Esophagus squamous epithelium (tissue), 5 donors: ENCODE measurements at places on chromosomes 3 and 15.

GRCh38 chr3:17967111-17967510, 224.7 kb upstream of the TBC1D5 start:
- no peak for DNase-seq

- DNase-seq, result no peak
Observed at GRCh38 chr15:57494581-57494980, 97.1 kb upstream of the MYZAP start.

GRCh38 chr3:72763751-72764440, 84.3 kb downstream of the SHQ1 start:
- no peak for DNase-seq

DNA sequence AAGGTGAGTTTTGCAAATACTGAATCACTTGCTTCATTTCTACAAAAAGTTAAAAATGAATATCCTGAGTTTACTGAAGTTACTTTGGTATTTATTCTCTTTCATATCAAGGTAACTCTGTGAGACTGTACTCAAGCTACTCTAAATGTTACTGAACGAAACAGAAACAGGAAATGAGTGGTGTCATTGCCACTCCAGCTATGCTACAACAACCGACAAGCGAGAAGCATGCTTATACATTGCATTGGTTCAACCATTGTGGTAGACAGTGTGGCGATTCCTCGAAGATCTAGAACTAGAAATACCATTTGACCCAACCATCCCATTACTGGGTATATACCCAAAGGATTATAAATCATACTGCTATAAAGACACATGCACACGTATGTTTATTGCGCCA, 313.2 kb upstream of the THBS1 start:
- DNase-seq, result no peak

GRCh38 chr15:61169275-61169903, 59.7 kb downstream of the RORA start:
- no peak for DNase-seq

- DNase-seq, result no peak
Observed at GRCh38 chr3:129329858-129330257, 51.2 kb downstream of the HMCES start.

DNA sequence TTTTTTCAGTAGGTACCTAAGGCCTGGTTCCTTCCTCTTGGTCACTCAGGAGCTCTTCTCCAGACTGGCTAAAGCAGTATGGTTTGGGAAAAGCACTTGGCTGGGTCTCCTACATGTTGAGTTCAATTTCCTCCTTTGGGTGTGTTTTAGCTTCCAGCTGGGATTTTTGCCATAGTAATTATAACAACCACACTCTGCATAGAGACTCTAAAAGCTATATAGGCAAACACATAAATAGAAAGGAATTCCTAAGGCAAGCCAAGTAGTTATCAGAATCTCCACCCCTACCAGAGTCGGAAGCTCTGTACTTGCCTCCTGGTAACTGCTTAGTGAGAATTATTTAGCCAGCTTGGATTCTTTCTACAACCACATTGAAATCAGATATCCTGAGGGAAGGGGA, 48.6 kb downstream of the FOXL2 start:
- no peak for DNase-seq

DNA sequence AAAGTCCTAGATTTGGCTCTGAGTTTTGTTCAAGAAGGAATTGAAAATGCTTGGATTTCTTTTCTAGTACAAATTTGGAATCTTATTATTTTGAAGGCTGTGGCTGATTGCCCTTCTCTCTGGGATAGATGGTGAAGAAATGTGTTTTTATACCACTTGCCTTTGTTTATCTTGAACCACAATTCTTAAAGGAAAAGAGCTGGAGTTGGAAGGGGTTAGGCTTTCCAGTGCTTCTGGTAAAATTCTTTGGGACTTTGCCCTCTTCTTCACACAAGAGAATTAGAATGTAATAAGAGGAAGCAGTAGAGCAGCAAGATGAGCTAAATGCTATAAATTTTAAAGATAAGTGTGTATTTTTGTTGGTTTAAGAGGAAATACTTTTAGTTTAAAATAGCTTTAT, 65.8 kb downstream of the COL6A5 start:
- DNase-seq, result no peak

- no peak for DNase-seq
Observed at GRCh38 chr3:119073258-119074001, 38.8 kb upstream of the IGSF11 start.

GRCh38 chr3:139238281-139239030, 105.4 kb upstream of the MRPS22 start:
- no peak for DNase-seq

GRCh38 chr3:106635271-106635670, 742.0 kb upstream of the CCDC54 start:
- DNase-seq, result no peak

DNA sequence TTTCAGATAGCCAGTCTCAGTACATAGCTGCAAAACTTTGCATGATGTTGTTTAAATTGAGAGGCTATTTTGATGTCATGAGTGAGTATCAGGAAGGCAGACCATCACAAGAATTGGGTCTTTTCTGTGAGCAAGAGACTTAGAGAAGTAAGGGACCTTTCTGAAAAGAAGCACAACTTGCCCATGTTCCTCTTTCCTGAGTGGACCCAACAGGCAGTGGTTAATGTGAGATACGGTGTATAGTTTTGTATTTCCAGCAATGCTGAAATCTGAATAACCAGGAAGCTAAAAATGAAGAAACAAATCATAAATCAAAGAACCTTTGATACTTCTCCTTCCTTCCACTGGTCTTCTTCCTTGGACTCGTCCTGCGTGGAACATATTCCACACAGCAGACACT, 25.1 kb downstream of the MCTP2 start:
- no peak for DNase-seq

DNA sequence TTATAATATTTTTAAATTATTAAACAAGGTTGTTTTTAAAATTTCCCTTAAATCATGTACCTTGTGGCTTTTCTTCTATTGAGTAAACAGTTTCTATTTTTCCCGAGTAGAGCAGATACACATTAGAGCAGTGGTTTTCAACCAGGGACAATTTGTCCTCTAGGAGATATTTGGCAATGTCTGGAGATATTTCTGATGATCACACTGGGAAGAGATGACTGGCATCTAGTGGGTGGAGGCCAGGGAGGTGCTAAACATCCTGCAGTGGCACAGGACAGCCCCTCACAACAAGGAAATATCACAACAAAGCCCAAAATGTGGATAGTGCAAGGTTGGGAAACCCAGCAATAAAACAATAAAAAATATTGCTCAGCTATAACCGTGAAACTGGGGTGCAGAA, 113.0 kb upstream of the PTPRG start:
- DNase-seq, result no peak

DNA sequence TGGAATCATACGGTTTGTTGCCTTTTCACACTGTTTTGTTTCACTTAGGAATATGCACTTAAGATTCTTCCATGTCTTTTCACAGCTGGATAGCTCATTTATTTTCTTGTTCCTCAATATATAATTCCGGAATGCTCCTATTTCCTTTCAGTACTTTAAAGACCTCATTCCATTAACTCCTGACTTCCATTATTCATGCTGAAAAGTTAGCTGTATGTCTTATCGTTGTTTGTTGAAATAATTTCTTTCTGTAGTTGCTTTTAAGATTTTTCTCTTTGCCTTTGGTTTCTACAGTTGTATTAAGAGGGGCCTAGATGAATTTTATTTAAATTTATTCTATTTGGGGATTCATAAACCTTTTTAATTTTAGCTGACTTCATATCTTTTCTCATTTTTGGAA, 122.2 kb downstream of the ANXA2 start:
- DNase-seq, result no peak

- no peak for DNase-seq
Observed at GRCh38 chr3:165532851-165533250, 304.4 kb downstream of the BCHE start.

DNA sequence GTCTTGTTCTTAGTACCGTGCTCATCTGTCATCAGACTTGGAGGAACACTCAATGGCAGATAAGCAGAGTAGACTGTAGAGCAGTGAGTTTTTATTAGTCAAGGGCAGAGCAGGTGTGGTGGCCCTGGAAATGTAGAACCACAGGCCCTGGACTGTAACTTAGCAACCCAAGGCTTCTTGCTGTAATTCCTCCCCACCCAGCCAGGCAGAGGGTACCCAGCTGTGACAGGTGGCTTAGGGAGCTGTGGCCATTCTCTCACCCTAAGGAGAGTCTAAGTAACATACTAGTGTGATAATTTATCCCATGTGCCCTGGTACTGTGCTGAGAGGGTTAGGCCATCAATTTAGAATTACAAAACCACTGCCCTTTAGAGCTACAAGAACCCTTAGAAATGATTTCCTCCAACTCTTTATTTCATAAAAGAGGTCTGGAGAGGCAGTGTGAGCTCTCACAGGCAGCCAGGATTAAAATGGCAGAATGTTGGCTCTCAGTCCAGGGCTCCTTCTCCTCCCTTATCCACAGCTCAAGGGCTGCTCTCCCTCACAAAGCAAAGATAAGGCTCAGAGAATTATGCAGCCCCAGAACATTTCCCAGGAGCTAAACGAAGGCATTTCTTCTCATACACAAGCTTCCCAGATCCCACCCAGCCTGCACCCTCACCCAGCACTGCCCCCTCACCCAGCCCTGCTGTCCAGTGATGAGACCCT, 3.0 kb downstream of the POMGNT2 start:
- no peak for DNase-seq

DNA sequence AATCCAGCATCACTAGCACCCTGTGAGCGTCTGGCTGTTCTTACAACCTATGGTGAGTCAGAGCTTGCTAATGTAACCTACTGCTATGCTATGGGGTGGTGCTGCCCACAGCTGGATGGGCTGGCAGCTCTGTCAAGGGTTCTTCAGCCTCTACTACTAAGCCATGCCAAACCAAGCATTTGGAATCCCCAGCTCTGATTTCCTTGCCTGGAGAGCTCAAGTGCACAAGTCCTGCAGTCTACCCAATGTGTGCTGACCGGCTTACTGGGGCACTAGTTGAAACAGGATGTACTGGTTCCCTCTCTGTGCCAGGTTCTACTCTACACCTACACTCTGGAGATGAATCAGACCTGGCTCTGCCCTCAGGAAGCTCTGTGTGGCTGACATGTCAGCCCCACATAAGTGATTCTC, 4.2 kb downstream of the TEX264 start:
- no peak for DNase-seq

DNA sequence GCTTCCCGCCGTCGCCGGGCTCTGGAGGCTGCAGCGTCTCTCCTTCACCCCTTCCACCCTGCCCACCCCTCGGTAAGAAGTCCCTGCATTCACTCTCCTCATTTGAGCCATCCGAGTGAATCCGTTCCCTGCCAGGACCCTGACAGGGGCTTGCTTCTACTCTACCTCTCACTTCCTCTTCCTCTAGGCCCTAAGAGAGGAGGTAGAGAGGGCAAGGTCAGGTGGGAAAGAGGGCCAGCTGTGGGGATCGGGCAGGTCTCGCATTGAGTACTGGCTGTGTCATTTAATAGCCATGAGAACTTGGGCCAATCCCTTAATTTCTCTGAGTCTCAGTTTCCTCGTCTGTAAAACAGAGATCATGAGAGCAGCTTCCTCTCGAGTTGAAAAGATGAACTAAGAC, 283.6 kb downstream of the UACA start:
- no peak for DNase-seq

DNA sequence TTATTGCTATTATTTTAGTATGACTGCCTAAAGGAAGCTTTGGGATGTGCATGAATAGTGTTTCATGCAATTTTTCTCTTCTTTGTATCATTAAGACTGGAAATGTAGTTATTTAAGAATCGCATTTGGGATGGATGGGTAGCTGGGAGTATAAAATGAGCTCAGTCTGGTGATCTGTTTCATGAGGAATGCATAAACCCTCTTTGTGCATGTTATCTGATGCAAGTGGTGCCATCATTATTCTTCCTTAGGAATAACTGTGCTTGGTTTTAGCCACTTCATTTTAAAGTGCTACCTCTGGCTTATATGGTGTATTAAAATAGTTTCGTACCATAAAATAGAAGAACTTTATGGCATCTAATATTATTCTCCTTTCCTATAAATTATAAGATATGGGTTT, 535.6 kb downstream of the GRM7 start:
- no peak for DNase-seq

DNA sequence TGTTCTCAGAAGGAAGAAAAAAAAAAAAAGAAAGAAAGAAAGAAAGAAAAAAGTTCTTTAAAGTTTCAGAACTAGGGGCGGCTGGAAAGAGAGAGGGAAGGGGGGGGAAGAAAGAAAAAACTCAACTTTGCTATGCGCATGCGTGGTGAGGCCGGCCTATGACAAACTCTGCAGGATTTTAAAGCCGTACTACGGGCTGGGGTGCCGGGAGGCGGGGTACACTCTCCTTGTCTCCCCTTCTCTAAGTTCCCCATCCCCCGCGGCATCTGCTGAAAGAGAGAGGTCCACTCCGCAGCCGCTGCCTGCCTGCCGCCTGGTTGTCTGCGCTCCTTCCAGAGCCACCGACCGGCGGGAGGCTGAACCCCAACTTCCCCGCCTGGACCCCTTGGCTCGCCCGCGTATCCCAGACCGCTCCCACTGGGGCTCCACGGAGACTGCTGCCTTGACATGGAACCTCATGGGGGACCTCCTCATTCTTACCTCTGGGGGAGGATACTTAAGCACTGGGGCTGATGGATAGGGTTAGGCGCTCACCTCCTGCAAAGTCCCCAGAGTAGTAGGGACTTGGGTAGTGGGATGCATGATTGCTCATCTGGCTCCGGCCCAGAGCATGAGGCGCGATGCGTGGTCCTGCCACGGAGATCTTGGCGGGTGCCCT, 1.4 kb upstream of the WNT5A start:
- no peak for DNase-seq

DNA sequence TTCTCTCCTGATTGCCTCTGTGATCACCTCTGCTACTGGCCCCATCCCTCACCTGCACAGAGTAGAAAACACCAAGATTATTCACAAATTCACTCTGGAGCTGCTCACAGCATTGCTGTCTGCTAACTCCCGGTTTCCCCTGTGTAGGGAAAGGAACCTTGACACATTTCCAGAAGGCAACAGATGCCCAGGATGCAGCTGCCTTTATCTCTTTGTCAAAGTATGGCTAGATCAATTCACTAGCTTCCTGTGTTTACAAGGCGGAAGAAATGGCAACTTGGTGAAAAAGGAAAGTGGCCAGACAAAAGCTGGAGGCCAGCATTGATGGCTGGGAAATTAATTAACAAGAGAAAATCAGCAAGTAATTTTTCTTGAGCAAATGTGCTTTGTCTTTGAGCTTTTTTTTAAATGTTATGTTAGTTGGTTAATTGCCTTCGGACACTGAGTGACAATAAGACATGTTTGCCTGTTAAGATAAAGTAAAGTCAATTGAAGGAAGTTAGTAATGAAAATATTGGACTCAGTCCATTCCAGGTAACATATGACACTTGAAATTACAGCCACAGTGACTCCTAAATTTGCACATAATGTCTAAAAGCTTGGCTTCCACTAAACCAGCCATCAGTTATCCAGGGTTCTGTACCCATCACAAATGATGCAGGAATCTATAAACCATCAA, 394.6 kb upstream of the IL12A start:
- DNase-seq, result no peak
